ENCODE measurements at places on chromosomes 16 and 17.

DNA sequence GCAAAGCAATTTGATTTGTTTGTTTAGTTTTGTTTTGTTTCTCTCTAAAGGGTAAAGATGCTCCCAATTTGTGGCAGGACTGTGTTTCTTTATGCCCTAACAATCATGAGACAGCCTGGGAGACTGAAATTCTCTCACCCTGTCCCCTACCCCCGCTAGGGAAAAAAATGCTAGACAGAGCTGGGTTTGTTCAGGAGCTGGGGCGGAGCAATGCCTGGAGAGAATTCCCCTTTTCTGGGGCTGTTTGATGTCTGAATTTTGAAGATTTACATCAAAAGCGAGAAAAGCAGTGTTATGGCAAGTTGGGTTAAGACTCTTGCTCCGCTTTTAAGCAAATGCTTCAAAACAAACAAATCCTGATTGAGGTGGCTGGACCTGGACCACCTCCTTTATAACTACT, 8.4 kb downstream of the MAF start:
- DNase-seq, result no peak

GRCh38 chr17:79420318-79421243, 190.3 kb downstream of the RBFOX3 start:
- DNase-seq, result no peak

- no peak for DNase-seq
Measured at GRCh38 chr17:41184480-41184961, at the start of gene KRTAP4-1. Gene KRTAP4-1, minus strand, starts transcription at chr17:41184911. Its CDS starts 57 bp downstream, at chr17:41184854.

DNA sequence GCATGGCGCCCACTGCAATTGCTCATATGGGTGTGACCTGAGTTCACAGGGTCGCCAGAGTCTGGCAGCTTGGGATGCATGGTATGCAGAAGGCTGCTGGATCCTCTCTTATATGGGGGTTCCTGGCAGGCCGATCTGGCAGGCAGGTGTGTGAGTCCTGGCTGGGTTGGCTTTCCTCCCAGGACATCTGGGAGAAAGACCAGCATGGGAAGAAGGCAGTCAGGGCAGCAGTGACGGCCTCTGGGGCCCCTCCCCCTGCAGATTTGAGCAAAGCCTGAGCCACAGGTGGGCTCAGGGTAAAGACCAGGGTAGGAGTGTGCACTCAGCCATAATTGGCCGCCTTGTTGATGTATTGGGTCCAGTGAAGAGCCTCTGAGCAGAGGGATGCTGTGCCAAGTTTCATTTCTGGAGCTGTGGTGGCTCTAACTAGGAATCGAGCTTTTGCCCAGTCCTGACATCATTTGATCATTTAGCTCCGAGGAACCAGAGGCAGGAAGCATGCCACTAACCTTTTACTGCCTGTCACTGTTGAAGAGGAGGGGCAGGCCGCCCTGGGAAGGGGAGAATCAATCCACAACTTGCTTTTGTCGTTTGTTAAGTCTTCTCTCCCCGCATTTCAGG, 174.3 kb downstream of the CCDC182 start:
- no peak for DNase-seq

DNA sequence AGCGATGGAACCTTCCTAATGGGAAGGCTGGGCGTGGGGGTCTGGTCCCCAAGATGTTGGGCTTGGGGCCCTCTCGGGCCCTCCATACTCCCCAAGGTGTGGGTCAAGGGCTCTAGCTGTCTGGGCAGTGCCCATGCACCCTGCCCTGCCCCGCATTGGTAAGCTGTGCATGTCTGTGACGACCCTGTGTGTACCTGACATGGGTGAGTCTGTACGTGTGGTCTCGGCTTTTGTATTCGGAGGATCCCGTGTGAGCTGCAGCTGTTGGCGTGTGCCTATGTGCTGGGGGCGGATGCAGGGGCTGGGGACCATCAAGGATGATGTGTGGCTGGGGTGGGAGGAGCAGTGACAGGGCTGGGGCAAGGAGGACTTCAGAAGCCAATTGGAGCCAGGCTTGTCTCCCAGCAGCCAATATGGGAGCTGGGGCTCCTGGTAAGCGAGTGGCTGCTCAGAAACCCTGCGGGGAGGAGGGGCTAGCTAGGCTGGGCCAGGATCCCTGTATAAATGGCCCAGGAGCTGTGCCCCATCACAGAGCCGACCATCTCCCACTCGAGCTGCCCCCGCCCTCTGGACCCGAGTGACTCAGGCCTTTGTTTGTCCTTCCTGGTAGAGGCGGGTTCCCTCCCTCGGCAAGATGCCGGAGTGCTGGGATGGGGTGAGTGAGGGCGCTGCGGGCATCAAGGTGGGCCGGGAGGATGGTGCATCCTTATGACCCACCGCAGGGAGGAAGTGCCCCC, at the start of gene NDRG4:
Gene NDRG4 (plus strand): TSS at position 529 of the 737 bp plus-strand sequence. CDS start 106 bp downstream, at position 635.
- peak; percentile 82 for DNase-seq
